ENCODE measurements at places on chromosomes 6 and 20. TPM values are rescaled to one million over a fixed set of nuclear protein-coding genes. Genes with fewer than 3 reads are reported as not detected.

GRCh38 chr6:53216301-53216700 is 67.7 kb upstream of the GCM1 start:
- no peak for DNase-seq

TSHZ2 gene
- 0.23 TPM for total RNA-seq

GRCh38 chr6:137058037-137058436 is 13.3 kb upstream of the IL20RA start:
- no peak for DNase-seq

DNA sequence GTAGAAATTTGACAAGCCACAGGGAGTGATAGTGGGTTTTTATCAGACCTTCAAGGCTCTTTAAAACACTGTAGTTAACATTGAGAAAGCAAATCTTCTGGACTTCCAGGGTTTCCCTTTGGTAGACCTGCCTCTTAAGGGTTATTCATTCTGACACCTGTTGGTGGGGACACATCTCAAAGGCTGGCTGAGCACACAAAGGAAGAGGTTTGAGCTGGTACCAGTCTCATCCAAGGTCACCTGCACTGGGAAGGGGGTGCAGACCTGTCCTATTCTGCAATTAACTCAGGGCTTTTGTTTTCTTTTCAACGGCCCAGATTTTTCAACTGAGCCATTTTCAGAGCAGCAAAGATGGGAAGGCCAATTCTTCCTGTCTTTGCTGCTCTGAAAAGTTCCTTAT is 45.6 kb downstream of the EDN1 start:
- no peak for DNase-seq

Measured in WTC11 (cell line).